K562 (cell line): ENCODE measurements at places on chromosomes 12 and 14. TPM values are rescaled to one million over a fixed set of nuclear protein-coding genes. Genes with fewer than 3 reads are reported as not detected.
A peak's percentile ranks its signal among the peaks of the same experiment; 100 is the strongest.

Gene POLE2
- 34.6 and 37.7 TPM in 2 replicates for total RNA-seq

Gene DNAI7
- 0.29 TPM in 1 of 2 replicates, not detected in the other for total RNA-seq

Gene SERPINA12
- not detected in 2 replicates for total RNA-seq

Gene TEX52
- not detected in 2 replicates for total RNA-seq

Gene NKX2-1
- 0.11 TPM in 1 of 2 replicates, not detected in the other for total RNA-seq

Gene FOXN4
- total RNA-seq = not detected in 2 replicates

Gene MYL2
- not detected in 2 replicates for total RNA-seq

Gene PMCH
- not detected in 2 replicates for total RNA-seq

GRCh38 chr14:31864937-31865855 is 211.9 kb upstream of the ARHGAP5 start:
- no peak for DNase-seq

- no peak for DNase-seq
These were observed 22.5 kb downstream of the PDE3A start for GRCh38 chr12:20390846-20391245.

GRCh38 chr14:91228112-91229004 is 16.1 kb downstream of the GPR68 start:
- DNase-seq = peak; percentile 63

DNA sequence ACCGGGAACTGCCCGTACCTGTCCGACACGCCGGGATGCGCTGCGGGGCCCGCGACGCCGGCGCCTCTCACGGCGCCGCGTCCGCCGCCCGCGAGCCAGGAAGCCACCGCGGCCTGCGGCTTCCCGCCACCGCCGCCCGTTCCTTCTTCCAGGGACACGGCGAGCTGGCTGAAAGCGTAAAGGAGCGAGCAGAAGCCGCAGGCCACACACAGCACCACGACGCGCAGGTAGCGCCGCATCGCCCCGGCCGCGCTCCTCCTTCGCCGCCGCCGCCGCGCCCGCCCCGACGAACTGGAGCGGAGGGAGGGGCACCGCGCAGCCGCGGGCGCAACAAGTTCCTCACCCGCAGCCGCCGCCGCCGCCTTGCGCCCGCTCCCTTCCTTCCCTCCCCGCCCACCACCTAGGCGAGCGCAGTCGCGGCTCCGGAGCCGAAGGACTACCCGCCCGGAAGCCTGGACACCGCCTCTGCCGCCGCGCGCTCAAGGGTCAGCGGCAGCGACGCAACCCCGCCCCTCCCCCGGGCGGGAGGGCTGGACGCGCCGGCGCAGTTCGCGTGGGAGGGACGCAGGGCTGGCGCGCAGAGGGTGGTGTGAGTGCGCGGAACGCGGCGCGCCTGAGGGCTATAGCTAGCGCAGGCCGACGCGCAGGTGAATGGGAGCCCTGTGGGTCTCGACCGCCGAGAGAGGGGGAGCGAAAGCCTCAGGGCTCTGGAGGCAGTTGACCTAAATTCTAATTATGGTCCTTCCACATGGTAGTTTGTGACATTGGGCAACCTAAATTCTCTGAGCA is at the start of gene GXYLT1:
Gene GXYLT1, minus strand, starts transcription at position 467 of the 789 bp plus-strand sequence. Its CDS starts 228 bp downstream, at position 239.
- peak; percentile 95 for DNase-seq

- no peak for DNase-seq
These were observed 79.6 kb downstream of the VRK1 start for GRCh38 chr14:96876747-96877146.

DNA sequence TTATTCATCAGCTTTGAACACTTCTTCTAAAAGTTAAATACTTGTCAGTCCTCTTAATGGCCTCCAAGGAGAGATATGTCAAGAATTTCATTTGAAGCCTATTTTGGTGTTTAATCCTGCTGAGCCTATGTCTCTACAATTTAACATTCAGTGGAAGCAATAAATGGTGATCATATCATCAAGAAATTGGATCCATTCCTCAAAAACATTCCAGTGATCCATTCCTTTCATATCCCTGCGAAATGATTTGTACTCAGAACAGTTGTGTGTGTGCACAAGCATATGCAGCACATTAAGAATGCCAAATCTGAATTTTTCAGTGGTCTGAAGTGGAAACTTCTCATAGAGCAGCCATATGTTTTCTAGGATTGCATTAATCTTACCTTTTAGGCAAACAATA is 373.7 kb upstream of the SYT1 start:
- DNase-seq = no peak

DNA sequence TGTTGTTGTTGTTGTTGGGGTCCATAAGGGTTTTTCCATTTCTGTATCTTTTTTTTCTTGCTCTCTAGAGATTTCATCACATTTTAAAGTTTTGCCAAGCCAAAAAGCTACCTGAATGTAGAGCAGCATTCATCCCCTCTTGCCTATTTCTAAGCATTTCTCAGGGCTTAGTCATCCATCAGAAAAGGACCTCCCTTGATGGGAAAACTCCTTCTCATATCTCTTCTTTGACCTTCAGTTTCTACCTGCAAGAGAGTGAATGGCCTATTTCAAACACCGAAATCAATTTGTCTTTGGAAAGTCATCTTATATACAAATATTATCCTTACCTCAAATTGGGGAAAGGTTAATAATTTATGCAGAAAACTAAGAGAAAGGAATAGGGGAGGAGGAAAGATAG is 4.5 kb downstream of the MYBPC1 start:
- no peak for DNase-seq

DNA sequence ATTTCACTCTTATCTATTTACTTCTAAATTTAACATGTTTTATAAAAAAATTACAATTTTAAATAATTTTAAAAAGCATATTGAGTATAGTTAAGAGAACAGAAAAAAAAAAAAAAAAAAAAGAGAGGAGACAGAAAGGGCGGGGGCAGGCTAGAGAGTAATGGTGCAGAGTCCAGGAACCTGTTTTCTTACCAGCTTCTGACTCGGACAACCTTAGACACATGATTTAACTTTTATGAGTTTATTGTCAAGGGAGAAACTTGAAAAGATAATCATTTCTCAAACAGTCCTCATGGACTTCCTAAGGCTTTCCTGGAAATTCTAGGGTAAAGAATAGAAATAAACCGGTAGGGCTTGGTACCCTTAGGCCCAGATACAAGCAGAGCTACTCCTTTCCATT is 84.3 kb downstream of the RPS6KA5 start:
- no peak for DNase-seq

GRCh38 chr14:30974628-30975027 is 50.8 kb upstream of the AP4S1 start:
- DNase-seq = no peak

DNA sequence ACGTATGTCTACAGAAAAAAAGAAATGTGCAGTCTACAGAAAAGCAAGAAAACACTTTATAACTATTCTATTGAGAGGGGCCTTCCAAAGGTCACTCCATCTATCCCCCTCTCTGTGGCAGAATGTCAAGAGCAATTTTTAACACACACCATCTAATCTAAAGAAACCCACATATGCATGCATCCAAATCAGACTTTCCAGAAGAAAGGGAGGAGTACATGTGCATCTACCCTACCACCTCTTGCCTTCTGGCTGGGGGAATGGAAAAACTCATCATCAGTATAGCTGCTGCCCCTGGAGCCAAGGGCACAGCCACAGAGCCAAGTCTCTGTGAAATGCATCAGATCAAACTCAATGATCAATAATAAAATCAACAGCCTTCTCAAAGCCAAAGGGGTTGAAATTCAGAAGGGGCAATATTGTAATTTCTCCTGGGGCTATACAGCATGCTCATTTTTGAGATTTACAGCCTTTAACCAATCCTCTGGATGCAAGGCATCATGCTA is 63.9 kb downstream of the ANO2 start:
- no peak for DNase-seq

- DNase-seq = no peak
These were observed 48.9 kb downstream of the ERH start for GRCh38 chr14:69349091-69349777.

GRCh38 chr12:127336416-127336815 is 930.6 kb upstream of the TMEM132C start:
- DNase-seq = no peak

GRCh38 chr12:54146506-54147145 is 42.2 kb downstream of the SMUG1 start:
- DNase-seq = no peak

DNA sequence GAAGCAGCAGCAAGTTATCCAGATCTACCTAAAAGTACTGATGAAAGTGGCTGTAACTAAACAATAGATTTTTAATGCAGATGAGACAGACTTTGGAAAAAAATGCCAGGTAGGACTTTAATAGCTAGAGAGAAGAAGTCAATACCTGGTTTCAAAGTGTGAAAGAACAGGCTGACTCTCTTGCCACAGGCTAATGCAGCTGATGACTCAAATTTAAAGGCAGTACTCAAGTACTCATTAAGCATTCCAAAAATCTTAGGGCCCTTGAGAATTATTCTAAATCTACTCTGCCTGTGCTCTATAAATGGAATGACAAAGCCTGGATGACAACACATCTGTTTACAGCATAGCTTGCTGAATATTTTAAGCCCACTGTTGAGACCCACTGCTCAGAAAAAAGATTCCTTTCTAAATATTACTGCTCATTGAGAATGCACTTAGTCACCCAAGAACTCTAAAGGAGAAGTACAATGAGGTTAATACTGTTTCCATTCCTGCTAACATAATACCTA is 68.6 kb upstream of the SYT1 start:
- DNase-seq = no peak
